Heart right ventricle (tissue), 16 donors: ENCODE measurements at places on chromosomes 7 and 10.

GRCh38 chr10:29663718-29664117, 28.9 kb upstream of the SVIL start:
- peak; percentile 35 for DNase-seq

GRCh38 chr10:89516149-89516832, 19.1 kb downstream of the SLC16A12 start:
- peak; percentile 48 for DNase-seq

DNA sequence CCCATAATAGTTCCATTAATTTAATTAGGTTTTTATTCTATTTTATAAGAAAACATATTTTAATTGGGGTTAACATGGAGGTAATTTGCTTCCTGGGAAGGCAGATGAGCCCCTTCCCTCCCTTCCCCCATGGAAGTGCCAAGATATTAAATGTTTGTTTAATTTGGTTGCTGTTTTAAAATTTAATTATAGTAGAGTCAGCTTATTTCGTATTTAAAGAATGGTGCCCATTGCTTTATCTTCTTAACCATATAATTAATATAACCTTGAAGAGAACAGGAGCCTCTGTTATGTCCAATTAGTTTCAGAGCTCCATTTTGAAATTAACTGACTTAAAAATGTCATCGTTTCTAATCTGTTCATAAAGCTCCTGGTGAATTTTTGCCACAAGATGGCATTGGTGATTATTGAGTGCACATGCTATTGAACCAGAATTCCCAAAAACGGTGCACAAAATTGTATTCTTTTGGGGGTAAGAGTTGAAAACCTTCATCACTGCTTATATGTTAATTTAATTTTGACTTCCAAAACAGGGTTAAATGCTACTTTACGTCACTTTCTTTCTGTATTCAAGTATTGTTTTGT, 26.0 kb downstream of the KLHDC10 start:
- DNase-seq: no peak

DNA sequence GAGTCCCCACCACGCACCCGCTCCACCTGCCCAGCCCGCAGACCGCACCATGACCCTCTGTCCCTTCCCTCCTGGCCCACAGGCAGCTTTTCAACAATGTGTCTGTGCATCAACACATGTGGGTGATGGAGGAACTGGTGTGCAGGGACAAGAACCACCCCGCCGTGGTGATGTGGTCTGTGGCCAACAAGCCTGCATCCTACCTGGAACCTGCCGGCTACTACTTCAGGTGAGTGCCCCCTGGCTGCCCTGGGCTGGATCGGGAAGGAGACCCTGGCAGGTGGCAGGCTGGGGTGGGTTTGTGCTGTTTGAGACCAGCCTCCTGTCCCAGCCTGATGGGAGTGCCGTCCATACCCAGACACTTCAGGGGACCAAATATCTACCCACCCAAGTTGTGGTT, 69.6 kb downstream of the ZNF727 start:
- DNase-seq: no peak

DNA sequence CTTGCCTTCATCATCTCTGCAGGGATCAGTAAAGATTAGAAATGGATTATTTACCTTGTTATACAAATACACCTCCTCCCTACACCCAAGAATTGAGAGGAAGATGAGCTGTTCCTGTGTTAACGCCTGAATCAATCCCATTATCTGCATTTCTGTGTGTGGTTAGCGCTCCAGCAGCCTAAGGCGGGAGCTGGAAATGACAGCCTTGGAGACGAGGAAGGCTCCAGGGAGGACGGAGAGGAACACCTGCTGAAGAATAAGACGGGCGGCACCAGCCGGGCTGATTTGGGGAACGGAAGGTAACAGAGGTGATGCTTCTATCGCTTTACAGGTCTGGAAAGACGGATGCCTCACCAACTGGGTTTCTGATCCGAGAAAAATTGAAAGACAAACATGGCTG, 34.2 kb upstream of the DDC start:
- DNase-seq: no peak

- DNase-seq: no peak
Observed at GRCh38 chr7:95200741-95201140, 123.6 kb downstream of the PON1 start.
